SHP77 (cell line): ENCODE measurements at places on chromosomes 2 and 18.

GRCh38 chr2:2912293-2912692 is 465.3 kb downstream of the EIPR1 start:
- no peak for DNase-seq

DNA sequence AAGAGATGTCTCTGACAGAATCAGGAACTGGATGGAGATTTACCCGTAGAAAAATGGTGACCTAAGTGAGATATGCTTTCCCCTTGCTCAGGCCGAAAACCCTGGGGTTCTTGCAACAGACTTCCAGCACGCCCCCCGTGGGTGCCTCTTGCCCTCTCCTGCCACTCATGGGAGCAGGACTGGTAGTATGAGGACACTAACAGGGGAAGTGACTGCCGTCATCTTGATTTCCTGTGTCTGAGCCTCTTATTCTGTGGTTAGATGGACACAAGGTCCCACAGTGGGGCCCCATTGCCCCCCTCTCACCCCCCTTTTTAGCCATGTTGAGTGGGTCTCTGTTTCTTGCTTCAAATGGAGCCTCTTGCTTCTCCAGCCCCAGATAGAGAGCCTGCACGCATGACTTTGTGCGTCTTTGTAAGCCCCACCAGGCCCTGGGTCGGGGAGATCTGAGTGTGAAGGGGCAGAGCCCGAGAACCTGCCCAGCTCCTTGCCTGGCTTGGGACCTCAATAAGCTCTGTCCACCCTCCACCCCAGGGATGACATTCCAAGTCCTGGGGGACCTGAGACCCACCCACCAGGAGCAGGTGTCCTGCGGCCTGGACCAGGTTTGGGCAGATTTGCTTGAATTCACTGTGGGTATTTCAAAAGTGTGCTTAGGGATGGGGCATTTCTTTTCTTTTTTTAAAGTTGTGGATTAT is 12.6 kb downstream of the GNLY start:
- DNase-seq = no peak

DNA sequence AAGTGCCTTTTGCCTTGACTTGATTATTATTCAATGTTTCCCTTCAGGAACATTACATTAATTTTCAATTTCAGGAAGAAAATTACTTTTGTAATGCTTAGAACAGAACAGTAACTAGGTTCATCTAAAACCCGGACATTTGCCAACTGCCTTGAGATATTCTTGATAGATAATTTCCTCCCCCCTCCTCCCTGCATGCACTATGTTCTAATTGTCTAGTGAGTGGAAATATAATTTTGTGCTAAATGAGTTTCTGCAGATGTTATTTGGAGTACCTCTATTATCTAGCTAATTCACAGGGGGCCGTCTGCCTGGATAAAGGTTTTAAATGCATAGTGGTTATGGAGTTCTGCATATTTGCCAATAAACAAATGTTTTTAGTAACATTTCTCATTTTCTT is 200.3 kb upstream of the SLC39A10 start:
- no peak for DNase-seq

DNA sequence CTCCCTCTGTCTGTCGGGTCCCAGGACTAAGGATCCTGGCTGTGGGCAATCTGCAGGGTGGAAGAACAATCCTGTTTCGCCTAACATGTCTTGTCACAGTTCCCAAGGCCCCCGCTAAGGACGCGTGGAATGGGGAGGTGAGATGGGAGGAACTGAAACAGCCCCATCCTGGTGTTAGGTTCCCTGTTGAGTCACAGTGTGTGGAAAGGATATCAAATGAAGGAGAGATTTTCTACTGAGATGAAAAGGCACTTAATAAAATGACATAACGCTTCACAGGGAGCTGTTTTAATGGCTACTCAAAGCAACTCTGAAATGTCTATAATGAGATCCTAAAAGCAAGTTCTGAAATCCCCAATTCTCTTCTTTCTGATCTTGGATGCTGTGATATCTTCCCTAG is 52.5 kb downstream of the RAB31 start:
- no peak for DNase-seq
